CD4-positive, alpha-beta T cell (primary cell): ENCODE measurements at places on chromosomes 2 and 18.
A peak's percentile ranks its signal among the peaks of the same experiment; 100 is the strongest.

GRCh38 chr2:96264656-96265348, 995 bp downstream of the TMEM127 start:
- no peak for DNase-seq

DNA sequence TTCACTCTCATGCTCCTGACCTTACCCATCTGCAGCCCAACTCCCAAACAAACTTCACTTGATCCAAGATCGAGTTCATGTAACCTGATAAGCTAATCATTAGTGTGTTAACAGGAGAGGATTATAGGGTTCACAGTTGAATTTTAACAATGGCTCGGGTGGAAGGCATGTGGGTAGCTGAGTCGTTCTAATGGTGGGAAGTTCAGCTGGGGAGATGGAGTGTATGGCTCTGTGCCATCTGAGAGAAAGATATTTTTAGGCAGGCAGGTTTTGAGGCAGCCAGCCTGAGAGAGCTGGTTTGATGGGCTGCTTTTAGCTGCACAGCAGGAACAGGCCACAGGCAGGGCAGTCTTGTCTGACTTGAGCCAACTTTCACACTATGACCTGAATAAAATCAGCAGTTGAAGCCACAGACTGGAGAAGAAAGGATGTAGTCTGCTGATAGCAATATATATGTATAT, 17.7 kb upstream of the NFE2L2 start:
- no peak for DNase-seq

- no peak for DNase-seq
Measured at GRCh38 chr2:133434959-133435668, 133.1 kb downstream of the NCKAP5 start.

- DNase-seq = no peak
Measured at GRCh38 chr2:71608441-71608840, 155.1 kb downstream of the DYSF start.

DNA sequence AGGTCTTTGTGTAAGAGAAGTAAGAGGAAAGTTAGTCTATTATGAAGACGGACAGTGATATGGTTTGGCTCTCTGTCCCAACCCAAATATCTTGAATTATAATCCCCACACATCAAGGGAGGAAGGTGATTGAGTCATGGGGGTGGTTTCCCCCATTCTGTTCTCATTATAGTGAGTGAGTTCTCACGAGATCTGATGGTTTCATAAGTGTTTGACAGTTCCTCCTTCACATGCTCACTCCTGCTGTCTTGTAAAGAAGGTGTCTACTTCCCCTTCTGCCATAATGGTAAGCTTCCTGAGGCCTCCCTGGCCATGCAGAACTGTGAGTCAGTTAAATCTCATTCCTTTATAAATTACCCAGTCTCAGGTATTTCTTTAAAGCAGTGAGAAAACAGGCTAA, 67.6 kb downstream of the NEURL3 start:
- DNase-seq = no peak

- DNase-seq = no peak
Measured at GRCh38 chr2:202074324-202074723, 1.3 kb downstream of the KIAA2012 start.

GRCh38 chr18:44098551-44099098, 582.1 kb upstream of the SETBP1 start:
- no peak for DNase-seq

DNA sequence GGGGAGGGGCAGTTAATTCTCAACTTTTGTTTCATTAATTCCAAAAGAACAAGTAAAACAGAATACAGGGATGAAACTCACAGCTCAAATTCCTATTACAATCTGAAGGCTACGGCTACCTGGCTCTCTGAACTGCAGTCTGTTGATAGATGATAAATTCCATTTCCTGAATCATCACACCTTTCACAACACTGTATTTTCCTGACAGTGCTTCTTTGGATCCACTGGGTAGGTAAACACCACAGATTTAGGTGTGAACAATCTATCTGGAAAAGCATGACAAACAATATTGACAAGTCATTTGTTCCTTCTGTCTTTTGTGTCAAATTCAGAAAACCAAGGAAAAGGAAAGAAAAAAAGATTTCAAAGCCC, 843.2 kb downstream of the LRRTM4 start:
- no peak for DNase-seq

DNA sequence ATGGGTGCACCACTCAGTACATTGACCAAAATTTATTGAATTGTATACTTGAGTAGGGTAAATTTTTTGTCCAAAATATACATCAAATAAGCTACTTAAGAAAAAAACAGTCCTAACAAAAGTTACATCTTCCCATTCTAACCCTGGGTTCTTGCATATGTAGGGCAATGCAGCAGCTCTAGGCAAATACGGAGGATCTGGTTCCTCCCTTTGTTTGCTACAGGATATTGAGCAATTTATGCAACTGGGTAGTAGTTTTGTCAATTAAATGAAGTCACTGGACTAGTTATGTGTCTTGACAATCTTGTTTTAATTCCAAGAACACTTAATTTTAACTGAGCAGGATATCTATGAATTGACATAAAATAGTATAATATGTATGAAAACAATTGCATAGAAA, 1507.2 kb upstream of the PIK3C3 start:
- no peak for DNase-seq

- DNase-seq = no peak
Measured at GRCh38 chr2:44267796-44268648, 7.3 kb upstream of the SLC3A1 start.

- peak; percentile 28 for DNase-seq
Measured at GRCh38 chr18:79515944-79516351, 120.2 kb downstream of the NFATC1 start.

DNA sequence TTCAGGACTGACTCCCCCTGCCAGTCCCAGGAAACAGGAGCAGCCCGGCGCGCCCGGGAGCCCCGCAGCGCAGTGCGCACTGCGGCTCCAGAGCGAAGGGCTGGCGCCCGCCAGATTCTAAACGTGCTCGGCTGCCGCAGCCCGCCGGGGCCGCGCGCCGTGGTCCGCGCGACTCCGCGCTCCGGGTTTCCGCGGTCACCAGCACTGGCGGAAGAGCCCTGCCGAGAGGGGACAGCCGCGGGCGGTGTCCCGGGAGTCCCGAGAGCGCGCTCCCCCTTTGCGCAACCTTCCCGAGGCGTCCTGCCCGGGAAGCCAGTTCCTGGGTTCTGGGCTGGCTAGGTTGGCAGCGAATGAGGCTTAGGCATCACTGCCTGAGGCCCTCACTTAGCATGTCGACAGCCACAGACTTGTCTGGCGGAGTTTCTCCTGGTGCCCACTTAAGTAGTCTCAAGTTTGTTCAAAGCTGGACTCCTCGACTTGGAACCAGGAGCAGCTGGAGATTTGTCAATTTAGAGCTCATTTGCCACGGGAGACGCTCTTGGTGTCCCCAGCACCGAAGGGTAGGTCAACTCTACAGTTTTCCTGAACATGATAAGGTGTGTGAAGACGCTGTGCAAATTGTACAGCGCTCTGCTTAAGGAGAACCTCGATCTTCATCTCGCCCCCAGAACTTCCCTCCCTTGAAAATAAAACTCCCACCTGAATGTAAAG, 1.5 kb upstream of the VSNL1 start:
- no peak for DNase-seq

GRCh38 chr18:60554967-60555366, 182.4 kb upstream of the MC4R start:
- DNase-seq = no peak

- no peak for DNase-seq
Measured at GRCh38 chr18:9008709-9009635, 93.5 kb upstream of the NDUFV2 start.

DNA sequence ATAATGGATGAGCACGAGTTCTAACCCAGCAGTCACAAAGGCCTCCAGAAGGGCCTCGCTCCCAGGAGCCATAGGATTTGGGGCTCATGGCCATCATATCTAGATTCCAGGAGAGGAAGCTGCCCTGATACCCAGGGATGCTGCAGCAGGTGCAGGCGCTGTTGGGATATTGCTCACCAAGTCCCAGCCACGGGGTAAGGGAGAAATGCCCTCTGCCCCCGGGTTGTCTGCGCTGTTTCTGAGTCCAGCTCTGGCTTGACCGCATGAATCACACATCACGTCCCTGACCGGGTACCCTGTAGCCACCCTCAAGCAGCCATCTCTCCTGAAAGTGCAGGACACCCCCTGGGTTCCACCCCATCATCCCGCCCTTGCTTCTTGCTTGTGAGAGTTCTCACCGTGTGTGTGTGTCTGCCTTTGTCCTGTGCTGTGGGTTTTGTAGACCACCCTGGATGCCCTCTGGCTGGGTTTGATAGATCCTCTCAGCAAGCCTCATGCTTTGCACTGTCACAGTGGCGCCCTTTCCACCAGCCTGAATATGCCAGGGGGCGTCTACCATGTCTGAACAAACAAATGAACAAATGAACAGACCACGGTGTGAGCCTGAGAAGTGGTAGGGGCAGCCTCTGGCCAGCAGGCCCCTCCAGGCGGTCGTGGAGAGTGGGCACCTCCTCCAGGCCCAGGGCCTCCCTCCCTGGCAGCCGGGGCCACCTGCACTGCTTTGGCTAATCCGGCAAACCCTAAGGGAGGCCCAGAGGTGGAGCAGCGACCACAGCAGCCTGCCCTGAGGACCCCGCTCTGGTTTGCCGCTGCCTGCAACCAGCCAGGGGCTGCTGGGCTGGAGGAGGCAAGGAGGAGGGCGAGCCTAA, 32.1 kb downstream of the ADRA2B start:
- no peak for DNase-seq
